ENCODE measurements at places on chromosomes 4 and X.

GRCh38 chrX:108332281-108332680, 105.9 kb downstream of the COL4A6 start:
- no peak for DNase-seq

DNA sequence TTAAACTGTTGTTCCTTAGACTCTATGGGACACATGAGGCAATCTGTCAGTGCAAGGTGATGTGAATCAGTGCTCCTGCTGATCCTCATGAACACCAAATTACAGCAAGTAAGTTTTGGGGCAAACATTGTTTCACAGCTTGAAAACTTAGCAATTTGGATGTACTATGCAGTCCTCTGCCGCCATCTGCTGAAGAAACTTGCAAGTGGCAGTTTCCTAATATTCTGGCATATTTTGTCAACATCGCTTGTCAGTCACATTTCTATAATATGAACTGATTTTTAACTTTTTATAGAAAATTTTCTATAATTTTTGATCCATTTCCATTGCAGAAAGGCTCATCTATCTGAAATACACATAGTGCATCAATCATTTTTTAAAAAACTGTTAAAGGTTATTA, 56.3 kb downstream of the ZAR1 start:
- no peak for DNase-seq

GRCh38 chr4:165384186-165384585, 5.4 kb downstream of the CPE start:
- no peak for DNase-seq

DNA sequence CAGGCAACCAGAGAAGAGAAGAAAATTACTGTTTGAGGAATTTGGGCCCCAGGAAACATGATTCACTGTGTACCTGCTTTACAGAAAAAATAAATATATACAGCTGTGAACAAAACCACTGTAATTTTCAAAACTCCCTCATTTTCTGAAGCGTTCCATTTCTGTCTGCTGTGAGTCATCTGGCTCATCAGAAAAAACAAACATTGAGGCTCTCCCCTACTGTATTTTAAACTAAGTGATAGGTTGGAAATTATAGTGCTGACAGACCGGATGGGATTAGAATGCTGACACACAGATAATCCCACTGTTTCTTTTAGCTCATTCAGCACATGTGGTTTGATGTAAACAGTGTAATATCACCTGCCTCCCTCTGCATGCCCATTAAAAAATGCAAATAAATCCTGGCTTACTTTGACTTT, 847.0 kb downstream of the TRIML1 start:
- no peak for DNase-seq

DNA sequence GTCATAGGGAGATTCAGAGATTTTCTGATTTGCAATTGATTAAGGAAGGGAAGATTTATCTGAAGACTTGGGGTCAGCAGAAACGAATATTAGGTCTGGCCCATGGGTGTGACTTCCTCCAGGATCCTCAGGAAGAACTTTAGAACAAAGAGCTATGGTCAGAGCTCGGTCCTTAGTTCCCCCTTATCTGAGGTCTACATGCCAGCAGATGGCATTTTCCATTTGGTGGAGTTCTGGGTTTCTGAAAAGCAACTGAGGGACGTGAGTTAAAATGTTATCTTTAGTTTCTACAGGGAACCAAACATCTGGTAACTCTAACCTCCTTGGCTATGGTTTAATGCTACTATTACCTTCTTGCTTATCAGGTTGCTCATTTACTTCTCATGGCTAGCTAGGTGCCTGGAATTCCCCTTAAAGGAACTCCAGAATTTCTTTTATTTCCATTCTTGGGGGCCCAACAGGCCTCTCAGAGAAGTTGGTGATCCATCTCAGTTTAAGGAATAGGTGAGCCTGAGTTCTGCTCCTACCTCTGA, 40.7 kb downstream of the KLF3 start:
- no peak for DNase-seq

- no peak for DNase-seq
Observed at GRCh38 chrX:134172588-134173259, 64.3 kb upstream of the CCDC160 start.

DNA sequence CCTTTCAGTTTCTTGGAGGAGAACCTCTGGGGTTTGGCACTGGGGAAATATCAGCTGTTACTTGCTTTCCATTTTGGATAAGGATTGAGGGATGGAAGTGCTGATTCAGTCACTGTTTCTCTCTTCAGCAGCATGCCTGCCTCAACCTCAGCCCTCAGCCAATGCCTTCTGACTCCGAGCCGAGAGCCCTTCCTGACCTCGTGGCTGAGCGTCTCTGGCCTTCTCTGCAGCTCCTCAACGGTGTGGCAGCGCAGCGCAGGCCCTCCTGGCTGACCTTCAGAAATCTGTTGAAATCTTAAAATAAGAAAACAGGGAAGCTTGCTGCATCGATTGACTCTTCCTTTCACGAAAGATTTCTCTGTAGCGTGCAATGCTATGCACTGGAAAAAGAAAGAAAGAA, 434.3 kb upstream of the FAT1 start:
- DNase-seq = no peak

- DNase-seq = no peak
Observed at GRCh38 chr4:25310066-25310802, 2.3 kb upstream of the ZCCHC4 start.

- DNase-seq = no peak
Observed at GRCh38 chr4:56879996-56880395, 27.7 kb upstream of the REST start.

- DNase-seq = no peak
Observed at GRCh38 chrX:38438321-38438720, 85.9 kb downstream of the OTC start.

- no peak for DNase-seq
Observed at GRCh38 chrX:55486736-55487135, 2.9 kb downstream of the USP51 start.

DNA sequence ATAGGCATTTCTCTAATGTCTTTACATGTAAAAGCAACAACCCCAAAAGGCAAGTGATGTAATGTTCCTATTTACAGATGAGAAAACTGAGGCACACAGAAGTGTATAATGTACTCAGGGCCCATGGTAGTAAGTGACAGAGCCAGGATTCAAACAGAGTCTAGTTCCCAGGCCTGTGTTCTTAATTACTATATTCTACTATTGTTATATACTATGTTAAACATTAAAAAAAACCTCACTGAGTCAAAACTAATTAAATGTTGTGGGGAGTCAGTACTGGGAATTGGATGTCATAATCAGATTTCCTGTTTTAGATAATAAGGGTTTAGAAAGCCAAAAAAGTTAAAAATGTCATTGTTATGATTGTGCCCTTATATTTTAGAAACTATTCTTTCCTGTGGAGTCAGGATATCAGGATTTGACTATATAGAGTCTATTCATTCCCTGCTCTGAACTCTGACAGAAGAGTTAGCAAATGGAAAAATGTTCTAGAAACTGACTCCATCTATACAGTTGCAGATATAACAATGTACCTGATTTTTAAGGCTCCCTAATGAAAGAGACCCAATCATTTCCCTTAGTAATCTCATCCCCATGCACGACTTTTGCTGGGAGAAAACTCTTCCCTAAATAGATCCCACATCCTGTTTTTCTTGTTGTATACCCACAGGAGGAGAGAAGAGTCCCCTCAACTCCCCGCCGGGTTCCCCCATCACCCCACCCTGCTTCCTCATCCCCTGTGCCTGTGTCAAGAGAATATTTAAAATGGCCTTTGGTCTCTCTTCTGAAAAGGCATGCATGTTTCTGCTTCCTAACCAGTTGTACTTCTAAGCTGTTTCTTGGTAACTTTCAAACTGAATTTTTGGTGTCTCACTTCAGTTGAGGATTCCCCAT, 69.7 kb downstream of the REELD1 start:
- no peak for DNase-seq

DNA sequence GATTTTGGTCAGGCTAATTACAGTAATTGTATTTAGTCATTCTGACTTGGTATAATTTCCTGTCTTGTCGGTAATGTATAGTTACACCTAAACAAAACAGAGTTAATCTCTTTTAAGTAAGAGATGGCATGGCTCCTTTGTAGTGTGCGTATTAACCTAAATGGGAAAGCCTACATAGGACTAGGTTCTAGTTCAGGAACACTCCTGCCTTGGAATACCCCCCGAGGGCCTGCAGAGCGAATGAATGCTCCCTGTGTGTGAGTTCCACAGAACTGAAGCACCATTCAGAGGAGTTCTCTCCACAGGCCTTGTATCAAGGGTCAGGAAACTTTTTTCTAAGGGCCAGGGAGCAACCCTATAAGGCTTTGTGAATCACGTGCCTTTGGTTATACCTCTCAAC, 44.9 kb upstream of the STIM2 start:
- DNase-seq = no peak

DNA sequence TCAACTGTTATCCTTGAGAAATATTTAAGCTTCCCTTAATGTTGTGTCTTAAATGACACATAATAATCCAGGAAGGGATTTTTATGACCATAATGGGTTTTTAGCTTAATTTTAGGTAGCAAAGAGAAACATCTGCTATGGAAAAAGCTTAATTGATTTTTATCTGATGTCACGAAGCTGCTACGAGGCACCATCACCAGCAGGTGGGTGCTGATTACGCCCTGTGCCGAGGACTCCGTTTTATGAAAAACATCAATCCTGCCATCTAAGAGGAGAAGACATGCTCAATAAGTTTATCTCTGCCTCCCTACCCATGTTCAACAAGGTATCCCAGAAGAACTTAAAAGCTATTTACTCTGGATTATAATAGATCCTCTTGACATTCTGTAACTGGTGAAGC, 280.6 kb upstream of the ZFP42 start:
- DNase-seq = no peak

GRCh38 chrX:20609916-20610415, 343.3 kb upstream of the RPS6KA3 start:
- no peak for DNase-seq

DNA sequence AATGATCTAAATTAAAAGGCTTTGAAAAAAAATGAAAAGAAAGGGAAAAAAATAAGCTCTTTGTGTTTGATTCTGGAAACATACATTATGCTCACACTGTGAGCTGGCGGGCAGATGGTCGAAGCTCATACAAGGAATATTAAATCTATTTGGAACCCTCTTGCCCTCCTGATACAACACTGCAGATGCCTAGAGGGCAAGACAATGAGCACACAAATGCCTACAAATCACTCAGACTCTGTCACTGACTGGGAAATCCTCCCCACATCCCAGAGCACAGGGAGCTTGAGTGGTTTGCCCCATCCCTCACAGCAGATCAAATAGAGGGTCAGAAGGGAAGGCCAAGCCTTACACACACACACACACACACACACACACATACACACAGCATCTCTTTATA, 320.4 kb downstream of the HNRNPD start:
- DNase-seq = no peak

DNA sequence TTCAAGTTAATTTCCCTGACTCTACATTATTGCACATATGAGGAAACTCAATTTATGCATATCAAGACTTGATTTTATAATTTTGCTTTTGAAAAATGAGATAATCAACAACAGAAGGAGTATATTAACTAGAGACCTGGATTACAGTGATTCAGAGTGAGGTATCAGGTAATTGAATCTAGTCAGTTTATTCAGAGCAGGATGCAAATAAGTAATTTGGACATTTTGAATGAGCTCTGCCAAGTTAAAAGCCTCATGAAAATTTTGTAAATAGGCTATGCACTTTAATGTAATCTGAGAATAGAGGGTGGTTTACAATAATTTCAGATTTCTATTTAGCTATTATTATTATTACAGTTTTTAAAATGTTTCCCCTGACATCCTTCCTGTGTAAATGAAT, 203.7 kb upstream of the EMCN start:
- no peak for DNase-seq

- DNase-seq = no peak
Observed at GRCh38 chr4:143357161-143357845, 20.6 kb downstream of the GAB1 start.

- no peak for DNase-seq
Observed at GRCh38 chrX:110089656-110090403, 86.9 kb downstream of the TMEM164 start.

DNA sequence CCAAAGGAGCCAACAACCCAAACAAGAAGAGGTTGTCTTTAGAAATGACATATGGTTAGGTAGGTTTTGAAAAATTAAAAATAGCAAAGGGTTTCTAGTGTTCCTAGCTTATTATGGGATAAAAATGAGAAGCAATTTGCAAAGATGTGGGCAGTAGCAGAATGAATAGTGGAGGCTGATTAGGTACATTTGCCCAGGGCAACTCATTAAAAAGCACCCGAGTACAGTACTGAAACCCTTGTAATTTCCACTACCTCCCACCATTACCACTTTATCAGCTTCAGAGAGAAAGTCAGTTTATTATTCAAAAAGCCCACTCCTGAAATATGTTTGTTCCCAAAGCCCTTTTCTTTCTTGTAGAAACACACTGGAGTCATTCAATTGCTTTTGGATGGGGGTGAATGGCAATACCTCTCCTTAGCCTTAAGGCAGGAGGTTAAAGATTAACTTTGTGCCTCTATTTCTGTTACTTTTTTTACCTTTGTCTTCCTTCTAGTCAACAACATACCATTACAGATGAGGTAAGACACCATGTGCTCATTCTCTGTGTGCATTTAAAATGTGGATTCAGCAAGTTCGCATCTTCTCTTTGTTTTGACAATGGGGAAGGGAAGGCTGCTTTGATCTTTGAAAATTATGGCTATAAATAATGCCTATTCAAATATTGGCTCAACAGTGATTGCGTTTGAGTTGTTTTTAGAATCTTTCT, 353.8 kb upstream of the CASK start:
- no peak for DNase-seq

DNA sequence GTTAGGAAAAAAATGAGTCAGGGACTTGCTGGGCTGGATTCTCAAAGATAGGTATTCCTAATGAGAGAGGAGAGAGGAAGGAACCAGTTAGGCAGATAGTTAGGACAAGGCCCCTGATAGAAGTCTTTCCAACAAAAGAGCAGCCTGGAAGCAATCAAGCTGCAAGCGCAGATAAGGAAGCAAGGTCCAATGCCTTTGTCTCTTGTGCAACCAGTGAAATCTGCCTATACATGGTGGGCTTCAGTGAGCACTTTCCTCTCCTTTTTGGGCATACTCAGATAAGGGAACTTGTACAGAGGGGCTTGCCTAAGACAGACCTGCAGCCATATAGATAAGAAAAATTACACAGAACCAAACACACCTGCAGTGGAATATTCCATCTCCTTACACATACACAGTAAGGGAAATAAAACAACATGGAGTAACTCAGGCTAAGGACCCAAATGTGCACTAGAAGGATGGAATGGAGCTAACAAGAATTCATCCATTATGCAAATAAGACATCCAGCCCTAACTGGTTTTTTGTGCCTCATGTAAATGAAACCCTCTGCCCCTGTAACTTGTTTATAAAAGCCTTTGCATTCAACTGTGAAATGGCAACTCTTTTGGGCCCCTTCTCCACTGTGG, 68.8 kb downstream of the PCDH18 start:
- no peak for DNase-seq
